ENCODE measurements at places on chromosomes 2 and 18.

DNA sequence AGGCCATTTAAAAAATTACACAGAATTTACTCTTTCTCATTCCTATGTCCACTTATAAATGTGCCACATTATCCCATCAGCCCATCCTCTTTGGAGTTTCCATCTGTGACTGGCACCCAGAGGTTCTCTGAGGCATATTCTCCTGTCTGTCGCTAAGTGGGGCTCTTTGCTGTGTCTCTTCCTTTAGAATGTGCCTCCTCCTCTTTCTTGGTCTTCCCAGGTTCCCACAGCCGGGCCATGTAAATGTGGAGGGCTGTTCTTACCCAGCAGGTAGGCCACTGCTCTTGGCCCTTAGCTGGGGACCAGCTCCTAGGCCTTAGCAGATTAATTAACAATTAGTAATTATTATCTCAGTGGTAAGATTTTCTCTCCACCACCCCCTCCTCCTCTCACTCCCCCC is 167.0 kb downstream of the INSIG2 start:
- DNase-seq, result no peak

- no peak for DNase-seq
These were observed 1472.3 kb upstream of the CELF4 start for GRCh38 chr18:39037925-39038324.

GRCh38 chr2:72148837-72149555 is 1.3 kb upstream of the CYP26B1 start:
- no peak for DNase-seq

GRCh38 chr2:148917431-148917830 is 42.4 kb downstream of the KIF5C start:
- DNase-seq, result no peak

DNA sequence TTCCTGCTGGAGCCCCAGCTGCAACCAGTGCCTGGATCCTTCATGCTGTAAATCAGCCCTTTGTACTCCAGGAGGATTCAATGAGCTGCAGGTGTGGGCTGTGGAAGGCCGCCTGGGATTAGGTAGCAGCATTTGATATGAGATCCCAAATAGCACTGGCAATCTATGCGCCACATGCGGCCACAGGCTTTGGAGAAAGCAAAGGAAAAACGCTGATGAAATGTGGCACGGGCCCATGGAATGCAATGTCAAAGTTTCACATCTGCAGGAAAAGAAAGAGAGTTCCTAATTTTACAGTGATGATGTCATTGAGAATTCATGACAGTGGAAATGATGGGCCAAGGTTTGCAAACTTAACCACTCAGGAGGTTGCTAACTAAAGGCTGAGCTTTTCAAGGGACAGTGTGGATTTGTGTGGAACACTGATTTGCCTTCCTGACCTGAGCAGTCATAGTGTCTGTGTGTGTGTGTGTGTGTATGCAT is 216.4 kb upstream of the OSR1 start:
- DNase-seq, result no peak

DNA sequence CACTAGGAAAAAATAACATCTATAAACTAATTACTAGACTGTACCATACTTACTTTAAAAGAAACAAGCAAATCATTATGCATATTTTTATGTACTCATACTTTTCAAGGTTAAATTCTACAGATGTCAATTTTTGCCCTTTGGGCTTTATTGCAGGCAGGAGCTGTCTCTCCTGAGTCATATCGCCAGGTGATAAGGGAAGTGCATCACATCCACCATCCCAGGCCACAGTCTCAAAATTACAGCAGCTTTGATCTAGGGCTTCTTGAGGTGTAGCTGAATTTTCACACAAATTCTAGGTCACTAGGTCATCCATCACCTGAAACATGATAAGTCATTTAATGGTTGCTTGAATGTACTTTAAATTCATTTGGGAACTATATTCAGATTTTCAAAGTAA is 38.4 kb upstream of the FRZB start:
- no peak for DNase-seq

DNA sequence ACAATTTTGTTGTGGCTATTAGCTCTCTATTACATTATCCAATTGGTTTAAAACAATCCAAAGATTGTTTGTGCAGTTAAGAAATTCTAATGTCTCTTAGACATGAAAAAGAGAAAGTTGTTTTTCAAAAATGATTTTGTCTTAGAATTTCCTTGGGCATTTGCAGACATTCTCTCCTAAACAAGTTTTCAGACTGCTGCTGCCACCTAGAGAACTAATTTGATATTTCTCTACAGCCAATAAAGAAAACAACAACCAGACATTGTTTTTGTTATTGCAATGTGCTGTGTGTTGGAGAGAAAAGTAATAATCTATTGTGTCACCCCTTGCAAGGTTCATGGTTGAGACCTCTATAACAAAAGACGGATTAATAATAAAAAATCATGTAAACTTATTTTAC is 119.0 kb upstream of the SYT4 start:
- DNase-seq, result no peak

DNA sequence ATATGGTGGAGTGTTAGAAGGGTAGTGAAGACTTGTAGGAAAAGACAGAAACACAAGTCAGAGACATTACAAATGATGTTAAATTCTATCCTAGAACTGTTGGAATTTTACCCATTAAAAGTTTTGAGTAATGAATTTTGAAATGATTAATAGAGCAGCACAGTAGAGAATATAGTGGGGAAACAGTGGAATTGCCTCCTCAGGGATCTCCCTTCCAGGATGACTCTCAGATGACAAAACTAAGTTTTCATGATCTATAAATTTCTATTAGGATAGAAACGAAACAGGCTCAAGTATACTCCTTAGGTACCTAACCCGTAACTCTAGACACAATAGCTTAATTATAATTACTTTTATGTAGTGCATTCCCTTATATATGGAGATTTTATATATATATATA is 86.7 kb downstream of the DPP4 start:
- no peak for DNase-seq

DNA sequence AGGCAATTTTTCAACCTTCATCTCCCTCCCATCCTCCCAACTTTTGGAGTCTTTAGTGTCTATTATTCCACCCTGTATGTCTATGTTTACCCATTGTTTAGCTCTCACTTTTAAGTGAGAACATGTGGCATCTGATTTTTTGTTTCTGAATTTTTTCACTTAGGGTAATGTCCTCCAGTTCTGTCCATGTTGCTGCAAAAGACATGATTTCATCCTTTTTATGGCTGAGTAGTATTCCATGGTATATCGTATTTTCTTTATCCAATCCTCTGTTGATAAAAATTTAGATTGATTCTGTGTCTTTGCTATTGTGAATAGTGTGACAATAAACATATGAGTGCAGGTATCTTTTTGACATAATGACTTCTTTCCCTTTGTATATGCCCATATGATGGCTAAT is 48.2 kb downstream of the G6PC2 start:
- DNase-seq, result no peak

GRCh38 chr2:101696272-101697123 is 1.0 kb upstream of the MAP4K4 start:
- no peak for DNase-seq

- no peak for DNase-seq
These were observed 13.6 kb downstream of the STRN start for GRCh38 chr2:36952748-36953197.

- no peak for DNase-seq
These were observed 138.8 kb downstream of the BCL11A start for GRCh38 chr2:60414495-60415138.

DNA sequence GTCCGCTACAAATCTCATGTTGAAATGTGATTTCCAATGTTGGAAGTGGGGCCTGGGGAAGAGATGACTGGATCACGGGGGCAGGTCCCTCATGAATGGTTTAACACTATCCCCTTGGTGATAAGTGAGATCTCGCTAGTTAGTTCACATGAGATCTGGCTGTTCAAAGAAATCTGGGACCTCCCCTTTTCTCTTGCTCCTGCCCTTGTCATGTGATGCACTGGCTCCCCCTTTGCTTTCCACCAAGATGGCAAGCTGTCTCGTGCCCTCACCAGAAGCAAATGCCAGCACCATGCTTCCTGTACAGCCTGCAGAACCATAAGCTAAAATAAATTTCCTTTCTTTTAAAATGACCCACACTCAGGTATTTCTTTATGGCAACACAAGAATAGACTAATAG is 57.3 kb upstream of the C2orf15 start:
- DNase-seq, result no peak

DNA sequence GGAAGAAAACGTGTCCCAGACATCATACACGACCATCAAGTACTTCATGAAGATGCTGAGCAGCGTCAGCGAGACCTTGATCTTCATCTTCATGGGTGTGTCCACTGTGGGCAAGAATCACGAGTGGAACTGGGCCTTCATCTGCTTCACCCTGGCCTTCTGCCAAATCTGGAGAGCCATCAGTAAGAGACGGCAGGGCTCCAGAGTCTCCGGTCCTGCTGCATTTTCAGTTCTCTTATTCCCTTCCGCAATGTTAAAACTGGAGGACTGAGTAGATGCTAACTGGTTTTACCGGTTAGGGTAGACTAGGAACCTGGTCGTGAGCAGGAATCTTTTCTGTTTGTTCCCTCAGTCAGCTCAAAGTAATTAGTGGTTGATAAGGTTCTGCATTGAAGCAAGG is 32.3 kb downstream of the SLC9A4 start:
- DNase-seq, result peak; percentile 21

DNA sequence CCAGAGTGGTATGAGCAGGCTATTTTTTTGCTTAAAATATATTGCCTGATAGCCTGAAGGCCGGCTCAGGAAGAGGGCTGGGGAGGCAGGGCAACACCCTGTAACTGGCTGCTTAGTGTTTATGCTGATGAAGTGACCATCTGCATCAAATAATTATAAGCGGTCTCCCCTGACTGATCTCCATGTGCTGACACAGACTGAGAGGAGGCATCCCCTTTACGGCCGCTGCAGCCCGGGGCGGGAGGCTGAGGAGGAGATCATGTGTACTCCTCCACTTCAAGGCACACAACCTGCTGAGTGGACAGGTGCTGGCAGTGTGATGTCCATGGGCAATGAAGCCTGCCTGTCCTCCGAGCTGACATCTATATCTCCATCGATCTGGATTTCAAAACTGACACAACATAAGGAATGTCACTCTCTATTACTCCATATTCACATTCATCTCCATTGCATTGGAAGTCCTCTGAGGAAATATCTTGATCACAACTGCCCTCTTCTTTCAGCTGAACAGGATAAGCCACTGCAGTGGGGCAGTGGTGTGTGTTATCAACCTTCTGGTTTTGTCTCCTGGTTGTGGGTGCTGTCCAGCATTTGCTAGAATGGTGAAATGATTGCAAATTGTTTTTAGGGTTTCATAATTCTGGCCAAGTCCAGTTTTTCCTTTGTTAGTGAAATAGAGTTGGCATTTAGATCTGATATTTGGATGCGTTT is 143.5 kb downstream of the AQP4 start:
- DNase-seq, result no peak

DNA sequence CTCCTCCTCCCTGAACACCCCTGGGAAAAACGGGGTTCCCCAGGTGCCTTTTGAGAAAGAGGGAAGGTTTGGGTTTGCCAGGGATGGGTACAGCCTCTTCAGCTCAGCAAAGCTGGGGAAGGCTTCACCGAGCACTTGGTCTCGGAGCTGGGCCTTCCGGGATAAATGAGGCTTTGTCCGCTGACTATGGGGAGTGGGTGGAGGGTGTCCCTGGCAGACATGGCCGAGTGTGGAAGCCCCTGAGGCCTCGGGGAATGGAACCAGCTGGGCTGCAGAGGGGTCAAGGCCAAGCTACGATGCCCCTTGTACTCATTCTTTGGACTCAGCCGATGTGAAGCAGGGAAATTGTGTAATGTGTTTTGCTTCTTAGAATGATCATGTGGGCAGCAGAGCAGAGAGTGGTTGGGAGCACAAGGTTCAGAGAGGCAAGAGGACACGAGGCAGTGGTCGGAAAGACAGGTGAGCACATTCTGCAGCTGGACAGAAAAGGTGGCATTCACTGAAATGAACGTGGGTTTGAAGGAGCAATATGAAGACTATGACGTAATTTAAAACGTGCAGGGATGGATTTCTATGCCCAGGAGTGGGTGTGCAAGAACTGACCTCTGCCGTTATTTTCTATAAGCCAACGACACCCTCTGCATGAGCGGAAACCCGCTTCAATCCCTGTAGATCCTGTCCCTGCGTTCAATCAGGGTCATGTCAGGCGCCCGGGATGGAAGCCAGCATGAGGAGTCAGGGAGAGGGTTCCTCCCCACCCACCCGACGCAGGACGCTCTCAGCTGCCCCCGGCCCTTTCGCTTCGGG is 142.6 kb downstream of the PXDN start:
- DNase-seq, result no peak

DNA sequence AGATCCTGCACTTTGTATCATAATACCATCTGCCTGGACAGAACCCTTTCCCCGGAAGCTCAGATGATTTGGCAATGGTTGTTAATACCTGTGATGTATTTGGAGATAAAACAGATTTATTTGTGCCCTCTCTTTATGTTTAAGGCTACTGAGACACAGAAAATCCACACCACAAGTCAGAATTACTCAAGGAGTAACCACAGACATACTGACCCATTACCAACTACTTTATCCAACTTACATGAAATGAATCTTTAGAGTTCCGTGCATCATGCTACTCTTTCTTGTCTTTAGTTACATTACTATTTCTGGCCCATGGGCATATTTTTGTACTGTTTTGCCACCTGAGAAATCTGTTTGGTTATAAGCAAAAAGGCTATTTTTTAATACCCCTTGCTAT is 384.0 kb downstream of the STK39 start:
- no peak for DNase-seq

DNA sequence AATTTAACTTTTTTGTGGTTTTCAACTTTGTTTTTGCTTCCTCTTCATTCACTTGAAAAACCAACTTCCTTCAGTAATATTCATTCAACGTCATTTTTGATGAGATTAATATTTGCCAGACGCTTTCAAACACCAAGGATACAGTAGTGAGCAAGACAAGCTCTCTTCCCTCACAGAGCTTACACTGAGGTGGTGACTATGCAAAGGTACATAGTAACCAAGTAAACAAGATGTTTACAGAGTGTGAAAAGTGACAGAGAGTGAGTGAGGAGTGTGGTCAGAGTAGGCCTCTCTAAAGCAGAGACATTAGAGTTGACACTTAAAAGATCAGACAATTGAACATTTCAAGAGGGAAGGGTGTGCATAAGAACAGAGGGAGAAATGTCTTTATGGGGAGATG is 155.5 kb downstream of the TMEM247 start:
- no peak for DNase-seq

DNA sequence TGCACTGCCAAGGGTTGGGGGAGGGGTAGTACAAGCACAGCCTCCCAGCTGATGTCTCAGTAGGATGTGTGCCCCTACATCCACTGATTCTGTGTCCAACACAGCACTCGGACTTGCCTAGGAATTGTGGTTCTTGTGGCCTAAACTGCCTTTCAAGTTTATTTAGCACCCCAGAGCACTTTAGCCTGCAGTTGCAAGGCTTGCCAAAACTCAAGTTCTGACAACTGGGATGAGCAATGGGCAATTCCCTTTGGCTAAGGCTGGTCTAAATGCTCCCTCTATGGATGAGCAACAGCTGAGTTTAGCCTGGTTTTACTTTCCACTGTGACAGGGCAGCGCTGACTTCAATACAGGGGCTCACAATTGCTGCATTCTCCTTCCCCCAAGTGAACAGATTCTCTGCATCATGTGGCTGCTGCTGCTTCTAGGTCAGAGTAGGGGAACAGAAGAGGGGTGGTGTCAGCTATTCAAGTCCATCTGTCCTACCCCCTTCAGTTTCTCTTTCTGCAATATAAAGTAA is 471.5 kb downstream of the PIK3C3 start:
- DNase-seq, result no peak
